Left lobe of liver (tissue), 2 donors: ENCODE measurements at places on chromosomes 4 and X.

- DNase-seq = no peak
These were observed 3.0 kb downstream of the SASH3 start for GRCh38 chrX:129782706-129783105.

- DNase-seq = no peak
These were observed 1.0 kb upstream of the IGBP1 start for GRCh38 chrX:70132224-70132623.

DNA sequence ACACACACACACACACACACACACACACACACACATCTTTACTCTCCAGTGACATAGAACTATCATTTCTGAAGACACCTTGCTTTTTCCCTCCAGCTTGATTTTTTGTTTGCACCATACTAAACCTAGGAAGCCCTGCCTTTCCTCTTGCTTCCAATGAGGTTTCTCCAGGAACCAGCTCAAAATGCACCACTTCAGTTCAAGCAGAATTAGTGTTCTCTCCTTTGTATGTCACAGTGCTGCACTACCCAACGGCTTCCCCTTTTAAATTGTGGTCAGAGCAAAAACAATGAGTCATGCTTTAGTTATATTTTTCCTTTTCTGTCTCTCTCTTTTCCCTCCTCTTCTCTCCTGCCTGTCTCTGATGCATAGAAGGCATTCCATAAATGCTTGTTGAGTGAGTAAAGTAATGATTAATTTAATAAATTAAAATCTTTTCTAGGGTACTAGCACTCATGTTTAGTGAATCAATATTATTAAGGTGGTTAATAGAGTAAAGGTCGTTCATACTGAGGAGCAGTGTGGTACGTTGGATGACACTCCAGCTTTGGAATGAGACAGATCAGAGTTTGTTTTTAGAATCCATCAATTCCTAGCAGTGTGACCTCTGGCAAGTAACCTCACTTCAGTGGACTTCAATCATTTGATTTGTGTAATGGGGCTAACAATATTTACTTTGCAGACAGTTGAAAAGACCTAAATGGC, 5.9 kb downstream of the RTL3 start:
- no peak for DNase-seq

GRCh38 chrX:12378253-12378652, 240.0 kb downstream of the FRMPD4 start:
- no peak for DNase-seq

DNA sequence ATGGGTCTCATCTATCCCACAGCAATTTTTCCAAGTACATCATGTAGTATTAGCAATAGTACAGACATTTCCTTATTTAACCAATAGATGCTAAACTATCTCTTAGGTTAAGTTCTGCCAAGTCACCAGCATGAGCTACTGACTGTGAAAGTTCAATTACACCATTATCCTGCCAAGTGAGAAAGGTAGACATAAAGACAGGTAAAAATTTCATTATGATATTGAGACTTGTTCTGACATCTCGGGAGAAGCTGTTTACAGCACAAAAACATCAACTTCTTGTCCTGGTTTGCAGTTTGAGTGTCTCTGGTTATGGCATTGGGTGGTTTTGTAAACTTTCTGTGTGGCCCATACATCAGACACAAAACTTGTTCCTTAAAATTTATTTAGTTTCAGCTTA, 622.4 kb upstream of the PCDH10 start:
- DNase-seq = no peak

DNA sequence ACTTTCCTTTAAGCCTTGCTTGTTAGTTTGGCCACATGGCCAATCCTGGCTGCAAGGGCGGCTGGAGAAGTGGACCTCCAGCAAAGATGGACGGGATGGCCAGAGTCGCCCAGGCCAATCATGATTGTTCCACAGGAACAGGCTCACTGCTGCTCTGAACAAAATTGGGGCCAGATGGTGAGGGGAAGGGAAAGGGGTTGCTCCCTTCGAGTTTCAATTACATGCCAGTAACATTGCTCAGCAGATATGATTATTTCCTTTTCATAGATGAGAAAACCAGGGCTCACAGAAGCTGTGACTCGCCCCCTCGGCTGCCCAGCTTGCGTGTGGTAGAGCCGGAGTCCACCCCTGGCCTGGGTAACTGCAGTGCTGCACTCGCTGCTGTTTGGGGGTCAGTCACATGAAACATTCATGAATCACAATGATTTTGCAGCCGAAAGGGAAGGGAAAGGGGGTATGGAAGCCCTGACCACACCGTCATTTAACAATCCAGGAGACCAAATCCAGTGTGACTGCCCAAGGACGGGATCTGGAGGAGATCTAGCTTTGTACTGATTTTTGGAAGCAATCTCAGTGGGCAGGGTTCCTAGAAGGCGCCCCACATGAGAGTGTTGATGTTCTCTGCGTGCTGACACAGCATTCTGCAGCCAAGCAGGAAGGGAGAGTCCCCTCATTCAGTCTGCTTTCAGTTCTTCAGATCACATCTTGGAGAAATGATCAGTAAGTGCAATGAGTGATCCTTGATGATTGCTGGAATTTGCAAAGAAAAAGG, 77.3 kb upstream of the MSX1 start:
- DNase-seq = no peak
